Mesenteric fat pad (tissue), 1 donor: ENCODE measurements at places on chromosomes 6 and 20. TPM values are rescaled to one million over a fixed set of nuclear protein-coding genes. Genes with fewer than 3 reads are reported as not detected.

- no peak for DNase-seq
Measured at GRCh38 chr6:167836721-167837120, 10.0 kb downstream of the AFDN start.

DNA sequence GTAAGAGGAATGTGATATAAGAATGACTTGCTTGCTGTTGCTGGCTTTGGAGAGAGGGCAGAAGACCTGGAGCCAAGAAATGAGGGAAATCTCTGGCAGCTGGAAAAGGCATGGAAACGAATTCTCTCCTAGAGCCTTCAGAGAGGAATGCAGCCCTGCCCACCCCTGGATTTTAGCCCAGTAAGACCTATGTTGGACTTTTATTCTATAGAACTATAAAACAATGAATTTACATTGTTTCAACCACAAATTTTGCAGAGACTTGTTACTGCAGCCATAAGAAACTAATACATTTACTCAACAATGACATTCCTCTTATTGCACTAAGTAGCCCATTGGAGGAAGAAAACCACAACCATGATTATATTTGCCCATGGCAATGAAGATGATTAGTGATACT lies 39.5 kb upstream of the PREP start:
- DNase-seq = no peak

The CCN6 gene
- not detected for total RNA-seq

DNA sequence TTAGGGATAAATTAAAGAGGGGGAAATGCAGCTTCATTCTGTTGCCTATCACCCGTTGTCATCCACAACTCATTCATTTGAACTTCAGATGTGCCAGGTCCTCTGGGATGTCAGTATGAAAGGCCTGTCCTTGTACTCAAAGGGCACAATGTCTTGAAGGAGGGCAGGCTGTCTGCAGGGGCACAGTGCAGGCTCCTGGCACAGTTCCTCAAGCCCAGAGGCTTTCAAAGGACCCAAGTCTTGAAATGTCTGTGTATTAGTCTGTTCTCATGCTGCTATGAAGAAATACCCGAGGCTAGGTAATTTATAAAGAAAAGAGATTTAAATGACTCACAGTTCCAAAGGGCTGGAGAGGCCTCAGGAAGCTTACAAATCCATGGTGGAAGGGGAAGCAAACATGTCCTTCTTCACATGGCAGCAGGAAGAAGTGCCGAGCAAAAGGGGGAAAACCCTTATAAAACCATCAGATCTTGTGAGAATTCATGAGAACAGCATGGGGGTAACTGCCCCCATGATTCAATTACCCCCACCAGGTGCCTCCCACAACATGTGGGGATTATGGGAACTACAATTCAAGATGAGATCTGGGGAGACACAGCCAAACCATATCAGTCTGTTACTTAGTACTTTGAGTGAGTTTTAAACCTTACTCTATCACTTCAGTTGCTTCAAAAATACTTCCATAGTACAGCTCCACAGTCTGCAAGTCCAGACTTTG lies 9.4 kb downstream of the SNX9 start:
- no peak for DNase-seq

The RAB5IF gene
- total RNA-seq = 109 TPM

DNA sequence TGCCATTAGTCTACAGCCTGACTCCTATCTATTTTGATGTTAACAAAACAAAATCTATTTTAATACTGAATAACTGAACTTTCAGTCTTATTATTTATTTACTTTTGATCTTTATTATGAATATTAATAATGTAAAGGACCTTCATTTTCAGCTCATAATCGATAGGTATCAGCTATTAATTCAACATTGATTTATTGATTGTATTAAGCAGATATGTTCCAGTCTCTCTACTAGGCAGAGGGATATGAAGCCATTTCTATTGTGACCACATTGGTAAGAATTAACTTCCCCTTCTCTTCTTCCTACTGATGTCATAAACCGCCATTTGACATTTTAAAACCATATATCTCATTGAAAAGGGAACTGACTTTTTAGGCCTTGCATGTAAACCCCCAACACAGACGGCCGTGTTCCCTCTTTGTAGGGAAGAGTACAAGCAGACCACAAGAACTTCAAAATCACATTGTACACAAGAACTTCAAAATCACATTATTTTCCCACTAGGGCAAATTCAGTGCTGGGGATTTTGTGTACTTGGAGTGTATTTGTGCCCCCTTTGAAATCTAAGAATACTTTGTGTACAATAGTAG lies 69.5 kb upstream of the FABP7 start:
- no peak for DNase-seq
